ENCODE measurements at places on chromosomes 11 and 22. TPM values are rescaled to one million over a fixed set of nuclear protein-coding genes. Genes with fewer than 3 reads are reported as not detected.

The IGLL1 gene
- total RNA-seq, result not detected

The RBM7 gene
- 52.8 TPM for total RNA-seq

The TPBGL gene
- not detected for total RNA-seq

The PRODH gene
- 0.72 TPM for total RNA-seq

The MS4A3 gene
- not detected for total RNA-seq

The OR51F2 gene
- not detected for total RNA-seq

The GALNT18 gene
- total RNA-seq, result 5.7 TPM

The CALCA gene
- total RNA-seq, result not detected

- no peak for DNase-seq
Observed at GRCh38 chr11:115699733-115700132, 195.5 kb upstream of the CADM1 start.

DNA sequence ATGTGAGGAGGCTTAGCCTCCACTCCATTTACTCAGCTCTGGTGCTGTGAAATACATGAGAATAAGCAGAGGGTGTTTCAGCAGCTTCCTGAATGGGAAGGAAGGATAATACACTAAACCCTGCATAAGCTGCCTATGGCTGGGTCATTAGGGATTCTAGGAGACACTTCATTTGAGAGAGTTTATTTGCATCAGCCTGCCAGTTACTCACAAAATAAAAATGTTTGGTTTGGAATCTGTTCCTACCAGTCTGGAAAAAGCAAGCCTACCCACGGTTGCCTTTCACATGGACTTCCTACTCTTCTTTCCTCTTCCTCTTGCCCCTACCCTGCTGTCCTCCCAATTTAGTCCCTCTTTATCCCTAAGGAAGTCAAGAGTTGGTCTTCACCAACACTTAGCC lies 20.5 kb downstream of the SLC1A2 start:
- DNase-seq, result no peak

DNA sequence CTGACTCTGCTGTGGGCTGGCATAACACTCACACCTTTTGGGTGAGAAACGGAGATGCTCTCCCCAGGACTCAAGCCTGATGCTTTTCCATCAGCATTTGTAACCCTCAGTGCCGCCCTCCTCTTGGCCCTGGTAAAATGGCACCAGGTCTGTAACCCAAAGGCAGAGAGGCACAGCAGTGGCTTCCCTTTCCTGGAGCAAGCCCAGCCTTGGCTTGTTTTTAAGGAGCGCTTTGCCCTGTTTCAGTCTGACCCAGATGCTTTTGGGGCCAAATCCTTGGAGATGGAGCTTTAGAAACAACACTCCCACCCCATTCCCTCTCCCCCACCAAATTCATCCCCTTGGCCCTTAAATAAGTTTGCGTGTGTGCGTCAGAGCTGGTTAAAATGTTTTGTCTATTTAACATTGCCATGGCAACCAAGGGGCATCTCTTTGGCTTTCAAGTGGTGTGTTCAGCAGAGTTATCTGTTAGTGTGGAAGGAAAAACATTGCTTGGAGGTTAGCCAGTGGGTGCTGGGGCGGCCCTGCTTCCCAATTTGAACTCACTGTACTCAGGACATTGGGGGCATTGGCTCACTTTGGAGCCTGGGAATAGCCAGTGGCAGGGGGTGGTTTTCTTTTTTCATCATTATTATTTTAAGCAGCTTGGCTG lies 134.1 kb downstream of the NAV2 start:
- DNase-seq, result no peak

DNA sequence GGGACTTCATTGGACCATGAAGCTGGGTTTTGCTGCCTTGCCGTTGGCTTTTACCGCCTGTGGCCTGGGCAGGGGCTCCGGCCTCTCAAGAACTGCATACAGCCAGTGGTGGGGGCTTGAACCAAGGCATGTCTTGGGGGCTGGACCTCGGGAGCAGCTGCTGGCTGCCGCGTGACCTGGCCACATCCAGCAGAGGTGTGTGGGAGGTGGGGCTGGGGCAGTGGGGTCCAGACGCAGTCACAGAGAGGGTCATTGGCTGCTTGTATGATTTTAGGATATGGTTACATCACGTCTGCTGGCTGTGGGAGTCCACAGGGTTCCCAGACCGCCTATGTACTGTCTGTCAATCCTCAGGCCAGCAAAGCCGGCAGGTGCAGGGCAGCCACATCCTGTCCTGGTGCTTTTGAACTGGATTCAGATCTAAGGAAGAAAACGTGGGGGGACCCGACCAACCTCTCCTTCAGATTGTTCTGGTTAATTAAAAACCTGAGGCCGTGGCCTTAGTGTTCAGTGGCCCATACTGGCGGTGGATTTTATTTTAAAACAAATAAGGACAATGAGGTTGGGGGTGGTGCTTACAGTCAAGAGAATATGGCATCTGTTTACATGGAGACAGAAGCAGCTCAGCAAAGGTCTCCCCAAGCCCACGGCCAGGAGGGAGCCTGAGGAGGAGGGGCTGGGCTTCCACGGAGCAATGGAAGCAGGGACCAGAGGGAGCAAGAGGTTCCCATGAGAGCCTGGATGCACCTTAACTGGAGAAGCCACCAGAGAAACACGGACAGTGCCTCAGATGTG lies 426.0 kb downstream of the TBC1D22A start:
- no peak for DNase-seq

- no peak for DNase-seq
Observed at GRCh38 chr22:48748113-48748859, 1079.4 kb downstream of the BRD1 start.

- no peak for DNase-seq
Observed at GRCh38 chr22:39956932-39957664, 3.1 kb upstream of the TMA7B start.

DNA sequence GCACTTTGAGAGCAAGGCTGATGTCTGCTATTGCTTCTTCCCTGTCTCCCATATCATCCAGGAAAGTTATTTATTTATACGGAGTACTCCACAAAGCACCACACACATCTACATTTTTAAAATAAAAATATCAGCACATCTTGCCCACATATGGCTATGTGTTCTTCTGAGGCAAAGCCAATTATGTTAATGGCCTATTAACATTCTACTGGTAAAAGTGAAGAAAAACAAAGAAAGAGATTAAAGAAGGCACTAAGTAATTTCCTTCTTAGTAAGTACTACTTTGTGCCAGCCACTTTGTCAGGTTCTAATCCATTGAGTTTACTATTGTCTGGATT lies 548.7 kb downstream of the OPCML start:
- no peak for DNase-seq

GRCh38 chr22:32828150-32828549 lies 26.6 kb downstream of the TIMP3 start:
- no peak for DNase-seq

GRCh38 chr22:25039255-25039654 lies 86.7 kb downstream of the KIAA1671 start:
- DNase-seq, result no peak

DNA sequence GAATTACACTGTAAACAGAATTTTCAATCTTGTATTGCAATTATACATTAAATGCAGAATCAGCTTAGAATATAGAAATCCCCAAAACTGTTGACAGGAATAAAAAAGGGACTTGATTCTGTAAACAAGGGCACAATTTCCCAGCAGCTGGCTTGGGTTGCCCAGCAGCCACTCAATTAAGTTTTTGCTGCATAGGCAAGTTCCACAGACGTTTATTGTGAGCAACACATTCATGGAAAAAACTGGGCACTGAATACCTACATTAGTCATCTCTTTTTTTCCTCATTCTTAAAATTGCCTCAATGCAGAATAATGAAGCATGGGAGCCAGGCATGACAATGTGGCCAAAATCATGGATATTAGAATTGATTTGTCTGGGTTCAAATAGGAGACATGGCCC lies 421.8 kb upstream of the ANO5 start:
- DNase-seq, result no peak

DNA sequence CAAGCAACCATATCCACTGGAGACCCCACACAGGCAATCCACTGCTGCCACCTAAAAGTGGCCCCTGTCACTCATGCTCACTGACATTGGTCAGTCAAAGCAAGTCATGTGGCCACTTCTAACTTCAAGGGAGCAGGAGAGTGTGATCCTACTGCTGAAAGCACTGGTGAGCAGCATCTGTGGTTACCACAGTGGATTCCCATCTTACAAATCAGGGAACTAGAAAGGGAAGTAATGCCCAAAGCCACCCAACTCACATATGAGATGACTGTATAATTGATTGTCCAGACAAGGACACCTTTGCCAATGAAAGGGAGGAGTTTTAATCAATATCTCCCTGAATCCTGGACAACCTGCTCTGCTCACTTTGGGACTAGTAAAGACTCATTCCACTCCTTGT lies 17.7 kb downstream of the RCN1 start:
- no peak for DNase-seq

GRCh38 chr11:17649696-17650095 lies 69.7 kb upstream of the MYOD1 start:
- DNase-seq, result no peak

DNA sequence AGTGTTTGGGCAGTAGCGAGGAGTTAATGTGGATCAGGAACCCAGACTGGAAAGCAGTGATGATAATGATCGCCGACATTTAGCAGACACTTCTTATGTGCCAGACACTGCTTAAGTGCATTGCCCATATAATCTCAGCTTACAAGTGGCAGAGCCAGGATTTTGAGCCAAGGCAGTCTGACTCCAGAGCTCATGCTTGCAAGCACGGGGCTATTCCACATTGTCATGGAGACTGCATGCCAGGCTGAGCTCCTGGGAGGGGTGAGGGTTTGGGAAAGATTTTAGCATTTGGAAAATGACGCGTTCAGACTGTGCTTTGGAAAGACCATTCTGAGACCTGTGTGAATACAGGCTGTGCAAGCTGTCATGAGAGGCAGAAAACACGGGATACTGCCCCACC lies 302.7 kb downstream of the DDX10 start:
- DNase-seq, result no peak

- no peak for DNase-seq
Observed at GRCh38 chr11:15821451-15821850, 534.9 kb downstream of the SOX6 start.

DNA sequence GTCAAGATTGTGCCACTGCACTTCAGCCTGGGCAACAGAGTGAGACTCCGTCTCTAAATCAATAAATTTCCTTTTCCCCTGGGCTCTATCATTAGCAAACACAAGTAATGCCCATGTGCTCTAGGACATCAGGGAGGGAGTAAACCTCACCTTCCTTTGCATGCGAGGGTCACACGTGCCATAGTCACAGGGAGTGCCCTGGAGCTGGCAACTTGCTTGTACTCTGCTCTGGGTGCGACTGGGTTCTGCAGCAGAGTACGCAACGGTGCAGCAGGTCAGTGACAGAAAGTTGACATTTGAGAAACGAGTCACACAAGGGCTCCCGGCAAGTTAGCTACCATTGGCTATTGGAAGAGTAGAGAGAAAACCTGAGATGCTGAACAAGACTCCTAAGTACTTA lies 32.6 kb upstream of the CHKA start:
- no peak for DNase-seq
